ENCODE measurements at places on chromosomes 7 and 10. TPM values are rescaled to one million over a fixed set of nuclear protein-coding genes. Genes with fewer than 3 reads are reported as not detected.

ASB4 gene
- total RNA-seq = 1.8 TPM

POT1 gene
- total RNA-seq = 23.0 TPM

TMEM273 gene
- total RNA-seq = 23.7 TPM

CLCN1 gene
- not detected for total RNA-seq

CALML3 gene
- not detected for total RNA-seq

MYO3A gene
- 0.49 TPM for total RNA-seq

KAZALD1 gene
- 3.8 TPM for total RNA-seq

AUTS2 gene
- total RNA-seq = 47.6 TPM

HGF gene
- total RNA-seq = 11.4 TPM

Measured in upper lobe of left lung (tissue), 6 donors.